ENCODE measurements at places on chromosomes 7 and 10.

- no peak for DNase-seq
Observed at GRCh38 chr10:91627344-91628102, 5.3 kb downstream of the PPP1R3C start.

DNA sequence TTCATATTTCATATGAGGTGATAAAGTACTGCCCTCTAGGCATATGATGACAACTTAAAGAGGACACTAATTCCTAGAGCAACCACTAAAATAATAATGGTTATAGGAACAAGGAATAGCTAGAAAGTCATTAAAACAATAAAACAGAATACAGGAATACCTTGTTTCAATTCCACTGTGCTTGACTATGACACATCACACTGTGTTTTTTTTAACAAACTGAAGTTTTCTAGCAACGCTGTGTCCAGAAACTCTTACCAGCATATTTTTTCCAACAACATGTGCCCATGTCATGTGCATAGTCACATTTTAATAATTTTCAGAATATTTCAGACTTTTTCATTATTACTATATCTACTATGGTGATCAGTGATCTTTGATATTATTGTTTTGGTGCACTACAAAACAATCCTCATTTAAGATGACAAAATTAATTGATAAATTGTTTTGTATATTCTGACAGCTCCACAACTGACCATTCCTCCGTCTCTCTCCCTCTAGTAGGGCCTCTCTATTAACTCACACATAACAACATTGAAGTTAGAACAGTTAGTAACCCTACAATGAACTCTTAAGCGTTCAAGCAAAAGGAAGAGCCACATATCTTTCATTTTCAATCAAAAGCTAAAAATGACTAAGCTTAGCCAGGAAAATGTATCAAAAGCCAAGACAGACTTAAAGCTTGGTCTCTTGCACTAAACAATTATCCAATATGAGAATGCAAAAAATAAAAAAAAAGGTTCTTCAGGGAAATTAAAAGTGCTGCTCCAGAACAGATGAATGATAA, 85.8 kb downstream of the SNX13 start:
- DNase-seq: no peak

DNA sequence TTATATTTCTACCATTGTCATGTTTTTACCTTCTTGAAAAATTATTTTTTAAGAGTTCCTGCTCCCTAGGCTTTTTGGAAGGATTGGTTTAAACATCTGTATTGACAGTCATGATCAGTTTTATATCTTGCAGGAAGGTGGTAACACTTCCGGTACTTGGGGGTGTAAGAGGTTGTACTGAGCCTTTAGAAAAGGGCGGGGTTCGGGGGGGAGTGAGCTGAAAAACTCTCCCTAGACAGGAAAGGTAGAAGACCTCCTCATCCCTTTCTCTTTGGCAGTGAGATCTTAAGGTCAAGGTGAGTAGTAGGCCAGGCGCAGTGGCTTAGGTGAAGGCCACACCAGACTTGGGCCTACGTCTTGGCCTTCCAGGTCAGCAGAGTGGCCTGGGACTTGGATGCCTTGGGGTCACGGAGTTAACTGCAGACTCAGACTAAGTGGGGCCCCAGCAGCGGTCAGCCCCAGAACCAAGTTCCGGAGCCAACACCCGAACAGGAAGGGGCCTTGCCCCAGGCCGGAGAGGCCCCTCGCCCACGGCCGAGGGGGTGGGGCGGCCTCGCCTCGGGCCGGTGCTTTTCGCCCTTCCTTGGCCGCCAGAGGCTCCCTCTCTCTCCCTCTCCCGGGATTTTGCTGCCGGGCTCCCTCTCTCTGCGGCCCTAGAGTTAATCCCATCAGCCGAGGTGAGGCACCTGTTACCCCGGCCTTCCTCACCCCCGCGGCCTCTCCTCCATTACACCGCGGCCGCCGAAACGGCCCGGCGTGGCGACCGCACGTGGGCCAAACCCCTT, at the start of gene PPP1R9A:
PPP1R9A (plus strand) TSS at position 569 of the 785 bp plus-strand sequence. CDS start 2,520 bp downstream, outside the sequence.
- no peak for DNase-seq

DNA sequence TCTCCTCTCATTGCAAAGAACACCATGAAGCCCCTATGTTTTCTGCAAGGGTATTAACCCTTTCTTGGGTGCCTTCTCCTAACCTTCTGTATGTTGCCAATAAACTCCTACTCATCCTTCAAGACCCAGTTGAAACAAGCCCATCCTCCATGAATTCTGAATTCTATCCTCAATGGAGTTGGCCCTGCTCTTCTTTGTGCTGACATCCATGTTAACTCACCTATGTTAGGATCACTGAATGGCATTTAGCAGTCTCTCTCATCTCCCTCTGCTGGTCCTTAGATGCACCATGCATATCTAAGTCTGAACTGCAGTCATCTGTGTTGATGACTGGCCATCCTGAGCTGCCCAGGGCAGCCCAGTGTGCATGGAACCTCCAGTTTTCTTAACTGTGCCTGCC, 129.8 kb downstream of the BUB3 start:
- DNase-seq: no peak

DNA sequence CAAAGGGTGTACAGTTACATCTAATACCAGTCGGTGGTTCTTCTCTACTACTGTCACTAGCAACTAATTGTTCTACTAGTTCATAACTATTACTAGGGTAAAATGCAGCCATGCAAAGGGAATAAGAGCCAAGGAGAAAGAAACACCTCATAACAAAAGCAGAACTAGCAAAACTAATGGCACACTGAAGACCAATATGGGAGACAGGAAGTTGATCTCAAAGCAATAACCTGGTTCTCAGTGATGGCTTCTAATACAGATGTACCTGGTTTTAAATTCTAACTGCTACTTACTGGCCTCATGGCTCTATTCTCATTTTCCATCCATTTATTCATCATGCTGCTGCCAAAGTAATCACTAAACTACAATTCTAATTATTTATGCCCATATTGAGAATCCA, 170.3 kb downstream of the SEMA3E start:
- DNase-seq: no peak
